Stimulated activated CD4-positive, alpha-beta T cell treated with anti-CD3 and anti-CD28 coated beads, Interleukin-2, amount 100 ng/mL, for 48 hours (primary cell): ENCODE measurements at places on chromosomes 3 and 15.

DNA sequence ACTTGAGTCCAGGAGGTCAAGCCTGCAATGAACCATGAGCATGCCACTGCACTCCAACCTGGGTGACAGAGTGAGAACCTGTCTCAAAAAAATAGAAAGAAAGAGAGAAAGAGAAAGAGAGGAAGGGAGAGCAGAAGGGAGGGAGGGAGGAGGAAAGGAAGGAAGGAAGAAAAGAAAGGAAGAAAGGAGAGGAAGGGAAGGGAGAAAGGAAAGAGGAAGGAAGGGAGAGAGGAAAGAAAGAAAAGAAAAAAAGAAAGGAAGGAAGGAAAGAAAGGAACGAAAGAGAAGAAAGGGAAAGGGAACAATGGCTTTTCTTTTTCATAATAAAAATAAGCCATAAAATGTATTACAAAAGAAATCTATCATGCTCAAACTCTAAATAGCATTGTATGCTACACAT lies 116.9 kb downstream of the ZNF385D start:
- DNase-seq, result no peak

- DNase-seq, result no peak
Observed at GRCh38 chr15:59516655-59517461, 78.9 kb downstream of the FAM81A start.

DNA sequence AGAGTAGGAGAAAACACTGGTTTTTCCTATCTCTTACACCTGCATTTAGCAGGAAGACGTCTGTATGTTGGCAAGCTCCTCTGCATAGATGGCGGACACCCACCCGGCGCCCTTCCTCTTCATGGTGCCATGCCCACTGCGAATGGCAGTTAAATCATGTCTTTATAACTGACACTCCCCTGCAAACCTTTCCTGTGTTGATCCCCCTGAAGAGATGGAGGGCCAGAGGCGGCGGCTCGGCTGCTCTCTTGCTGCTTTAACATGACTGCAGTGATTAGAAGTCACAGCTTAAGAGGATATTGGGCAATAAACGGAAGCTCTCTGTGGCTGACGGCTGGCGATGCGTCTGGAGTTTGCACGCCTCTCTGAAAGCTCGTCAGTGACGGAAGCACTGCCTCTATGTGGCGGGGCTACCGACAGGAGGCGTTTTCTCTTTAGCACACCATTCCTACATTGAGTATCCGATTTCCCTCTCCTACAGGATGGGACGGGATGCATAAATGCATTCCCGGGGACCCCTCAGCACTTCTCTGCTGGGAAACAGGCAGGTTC lies 25.5 kb upstream of the SNRPA1 start:
- DNase-seq, result peak; percentile 47

GRCh38 chr3:172132159-172132586 lies 92.8 kb downstream of the FNDC3B start:
- DNase-seq, result no peak

DNA sequence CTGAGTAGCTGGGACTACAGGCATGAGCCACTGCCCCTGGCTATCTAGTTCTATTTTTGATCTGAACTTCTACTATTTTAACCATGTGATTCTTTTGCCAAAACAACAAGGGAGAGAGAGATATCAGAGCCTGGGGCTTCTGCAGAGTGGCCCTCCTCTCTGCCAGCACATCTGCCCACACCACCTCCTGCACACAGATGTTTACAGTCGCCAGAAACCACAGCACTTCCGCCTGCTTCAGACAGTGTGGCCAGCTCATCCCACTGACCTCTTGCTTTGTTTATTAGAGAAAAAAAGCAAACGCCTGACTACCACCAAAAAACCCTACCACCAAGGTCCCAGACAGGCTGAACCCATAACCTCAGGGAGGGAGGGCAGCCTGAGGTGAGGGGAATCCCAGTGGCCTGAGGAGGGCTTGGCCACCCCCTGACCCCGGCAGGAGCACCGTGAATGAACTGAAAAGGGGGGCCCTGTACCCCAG lies 85.9 kb upstream of the ABHD2 start:
- DNase-seq, result no peak

GRCh38 chr15:49991587-49991986 lies 127.4 kb downstream of the ATP8B4 start:
- no peak for DNase-seq

DNA sequence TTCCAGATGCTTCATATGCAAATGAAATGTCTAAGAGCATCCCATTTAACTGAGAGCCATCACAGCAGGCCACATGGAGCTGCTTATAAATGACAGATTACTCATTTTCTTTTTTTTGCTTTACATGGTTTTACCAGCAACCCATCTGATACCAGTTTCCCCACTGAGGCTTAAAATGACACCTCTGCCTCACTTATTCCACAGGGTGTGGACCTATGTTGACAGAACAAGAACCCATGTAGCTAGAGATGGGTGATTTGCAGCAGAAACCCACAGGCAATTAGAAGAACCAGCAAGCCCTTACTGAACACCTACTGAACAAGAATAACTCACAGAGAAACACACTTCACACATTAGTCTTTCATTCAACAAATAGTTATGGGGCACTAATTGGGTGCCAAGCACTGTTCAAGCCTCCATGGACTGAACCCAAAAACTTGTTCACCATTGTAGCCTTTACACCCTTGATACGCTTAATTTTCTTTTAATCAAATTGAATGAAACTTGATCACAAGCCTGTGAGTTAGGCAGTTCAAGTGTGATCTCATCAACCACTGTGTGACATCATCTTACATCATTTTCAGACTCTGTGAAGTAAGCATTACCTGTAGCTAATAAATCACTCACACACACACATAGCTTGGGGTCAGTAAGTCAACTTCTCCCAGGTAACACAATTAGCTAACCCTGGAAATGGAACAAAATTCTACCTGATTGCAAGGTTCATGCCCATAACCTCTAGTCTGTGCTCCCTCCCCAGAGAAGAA lies 45.4 kb downstream of the MAGI1 start:
- DNase-seq, result no peak

DNA sequence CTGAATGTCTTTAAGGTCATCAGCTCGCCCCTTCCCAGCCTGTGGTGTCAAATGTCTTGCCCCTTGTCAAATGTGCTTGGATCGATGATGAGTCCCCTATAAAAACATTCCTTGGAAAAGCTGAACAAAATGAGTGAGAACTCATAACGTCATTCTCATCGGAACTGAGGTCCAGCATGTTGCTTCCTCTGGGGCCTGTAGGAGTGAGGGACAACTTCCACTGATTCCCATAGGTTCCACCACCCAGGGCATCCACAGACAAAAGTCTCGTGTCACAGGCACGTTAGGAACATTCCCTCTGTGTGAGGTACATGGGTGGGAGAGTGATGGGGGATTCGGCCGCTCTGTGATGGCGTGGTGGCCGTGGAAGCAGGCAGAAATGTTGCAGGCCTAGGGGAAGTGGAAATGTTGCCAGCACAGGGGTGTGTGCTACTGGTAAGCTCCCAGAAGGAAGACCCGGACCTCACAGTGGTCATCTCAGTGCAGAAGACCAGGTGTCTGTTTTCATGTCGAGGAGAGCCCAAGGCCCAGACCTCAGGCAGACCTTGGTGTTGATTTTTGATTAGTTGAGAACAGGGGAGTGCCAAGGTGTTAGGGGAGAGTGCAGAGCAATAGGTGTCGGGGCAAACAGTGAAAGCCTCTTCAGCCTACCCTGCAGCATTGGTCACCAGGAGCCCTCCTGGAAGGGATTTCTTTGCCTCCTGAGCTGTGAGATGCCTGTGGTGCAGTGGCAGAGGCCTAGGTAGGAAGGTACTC lies 96.8 kb downstream of the SNRPN start:
- DNase-seq, result no peak

GRCh38 chr15:82874961-82875360 lies 65.5 kb downstream of the WHAMM start:
- DNase-seq, result no peak

DNA sequence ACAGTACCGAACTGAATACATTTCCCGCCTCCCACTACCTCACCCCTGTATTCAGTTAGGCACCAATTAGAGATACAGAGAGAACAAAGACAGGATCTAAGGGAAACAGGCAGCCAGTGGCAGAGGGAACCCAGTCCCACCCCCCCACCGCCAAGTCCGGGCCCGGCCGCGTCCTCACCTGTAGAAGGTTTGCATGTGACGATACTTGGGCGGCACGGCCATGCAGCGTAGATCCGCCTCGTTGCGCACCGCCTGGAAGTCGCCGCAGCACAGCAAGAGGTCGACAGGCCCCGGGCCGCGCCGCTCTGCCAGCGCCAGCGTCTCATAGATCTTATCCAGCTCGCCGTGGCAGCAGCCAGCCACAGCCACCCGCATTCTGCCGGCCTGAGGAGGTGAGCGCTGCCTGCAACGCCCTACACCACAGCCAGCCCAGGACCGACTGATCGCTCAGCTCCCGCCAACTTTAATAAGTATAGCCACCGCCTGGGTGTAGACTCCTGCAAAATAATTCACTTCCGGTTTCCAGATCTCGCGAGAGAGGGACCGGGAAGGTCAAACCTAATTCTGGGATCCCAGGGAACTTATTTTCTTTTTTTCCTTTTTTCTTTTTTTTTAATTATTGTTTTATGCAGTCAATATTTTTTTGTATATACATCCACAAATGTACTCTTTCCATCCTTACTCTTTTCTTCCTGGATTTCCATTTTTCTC lies at the start of gene DBR1:
DBR1 (minus strand) TSS at position 501 of the 711 bp plus-strand sequence; CDS start at position 375, 126 bp downstream.
- peak; percentile 71 for DNase-seq

- DNase-seq, result no peak
Observed at GRCh38 chr3:171328419-171329082, 131.7 kb downstream of the TNIK start.

- no peak for DNase-seq
Observed at GRCh38 chr15:61444585-61444984, 215.5 kb upstream of the RORA start.

GRCh38 chr15:60774829-60775463 lies 296.0 kb upstream of the ICE2 start:
- no peak for DNase-seq

GRCh38 chr3:187799942-187800641 lies 54.8 kb upstream of the BCL6 start:
- DNase-seq, result no peak

GRCh38 chr3:16482194-16482769 lies 31.2 kb downstream of the RFTN1 start:
- DNase-seq, result no peak

DNA sequence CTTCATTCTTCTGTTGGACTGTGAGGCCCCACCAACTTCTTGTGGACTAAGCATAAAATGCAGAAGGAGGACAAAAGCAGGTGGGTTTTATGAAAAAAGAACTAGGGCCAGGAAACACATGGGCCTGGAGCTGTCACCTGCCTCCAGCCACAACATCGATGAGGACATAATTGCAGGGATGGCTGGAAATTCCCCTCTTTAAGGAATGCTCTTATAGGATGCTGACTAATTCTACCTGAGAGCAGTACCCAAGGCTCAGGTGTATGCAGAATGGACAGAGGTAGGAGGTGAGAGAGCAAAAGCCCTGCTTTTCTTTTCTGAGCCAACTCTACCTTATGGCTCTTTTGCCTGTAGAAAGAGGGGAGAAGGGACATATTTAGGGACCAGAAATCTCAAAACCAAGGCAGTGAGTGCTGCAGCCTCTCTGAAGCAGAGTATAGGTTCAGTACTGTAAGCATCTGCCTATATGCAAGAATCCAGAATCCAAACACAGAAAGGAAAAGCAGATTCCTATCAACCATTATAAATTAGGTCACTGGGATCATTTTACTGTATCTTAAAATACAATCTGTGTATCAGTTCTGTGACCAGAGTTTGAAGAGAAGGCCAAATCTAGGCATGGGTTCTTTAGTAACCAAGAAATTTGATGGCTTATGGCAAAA lies 205.3 kb upstream of the WNT5A start:
- no peak for DNase-seq

DNA sequence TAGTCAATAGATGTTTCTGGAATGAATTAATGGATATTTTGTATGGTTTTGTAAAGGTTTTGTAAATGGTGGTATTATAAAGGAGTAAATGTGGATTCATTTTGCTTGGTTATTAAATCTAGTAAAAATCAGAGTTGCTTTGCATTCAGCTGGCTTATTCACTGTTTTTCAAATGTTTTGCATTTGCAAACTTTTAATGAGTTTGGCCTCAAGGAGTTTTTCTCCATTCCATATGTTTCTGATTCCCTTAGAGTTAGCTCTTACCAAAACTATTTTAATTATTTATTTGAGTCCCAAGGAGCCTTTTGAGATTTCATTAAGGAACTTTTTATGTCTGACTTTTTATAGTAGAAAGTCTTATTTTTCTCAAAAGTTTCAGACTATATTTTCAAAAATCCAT lies 992.2 kb downstream of the DIPK2A start:
- DNase-seq, result no peak

DNA sequence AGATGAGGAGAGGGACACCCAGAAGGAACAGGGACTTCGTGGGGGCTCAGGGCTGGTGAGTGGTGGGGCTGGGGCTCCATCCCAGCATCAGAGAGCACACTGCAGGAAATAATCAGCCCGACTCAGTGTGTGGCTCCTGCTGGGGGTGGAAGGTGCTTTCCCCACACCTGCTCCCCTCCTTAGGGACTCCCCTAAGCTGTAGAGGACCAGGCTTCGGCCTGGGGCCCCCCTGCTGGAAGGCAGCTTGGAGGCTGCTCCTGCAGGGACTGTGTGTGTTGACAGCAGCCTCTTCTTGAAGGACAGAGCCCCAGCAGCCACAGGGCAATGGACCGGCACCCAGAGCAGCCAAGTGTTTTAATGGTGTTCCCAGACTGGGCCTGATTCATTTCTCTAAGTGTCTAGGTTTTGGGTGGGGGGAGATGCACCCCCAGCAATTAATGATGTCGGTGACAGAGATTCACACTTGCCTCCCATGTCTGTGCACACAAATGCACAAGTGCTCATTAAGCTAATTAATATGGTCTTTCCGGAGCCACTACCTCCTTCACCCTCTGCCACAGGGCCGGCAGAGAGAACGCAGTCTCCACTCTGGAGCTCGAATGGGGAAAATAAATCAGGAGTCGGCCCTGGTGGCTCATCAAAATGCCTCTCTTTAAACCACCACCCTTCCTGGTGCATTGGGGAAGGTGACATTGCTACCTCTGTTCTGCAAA lies 16.9 kb upstream of the FGD5 start:
- no peak for DNase-seq

DNA sequence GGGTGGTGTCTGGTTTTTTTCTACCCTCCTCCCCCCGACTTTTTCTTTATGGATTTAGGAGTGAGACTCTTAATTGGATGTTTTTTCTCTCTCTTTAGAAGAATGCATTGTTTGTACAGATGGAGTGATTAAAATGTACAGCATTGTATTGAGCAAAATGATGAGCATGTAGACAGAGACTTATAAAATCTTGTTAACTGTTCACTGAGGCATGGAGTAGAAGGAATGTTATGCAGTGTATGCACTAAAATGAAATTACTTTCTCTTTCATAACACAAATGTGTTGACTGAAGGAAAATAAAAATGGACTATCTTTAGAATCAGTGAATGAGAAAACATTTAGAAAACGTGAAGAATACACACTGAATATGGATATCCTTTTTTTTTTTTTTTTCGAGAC lies 39.8 kb downstream of the ZFAND6 start:
- no peak for DNase-seq

- peak; percentile 46 for DNase-seq
Observed at GRCh38 chr3:56347219-56347871, 120.9 kb downstream of the ERC2 start.

GRCh38 chr15:39279311-39279710 lies 301.6 kb upstream of the THBS1 start:
- DNase-seq, result no peak
